Anterior cingulate cortex (tissue), 58 donors: ENCODE measurements at places on chromosomes 12 and 14.

DNA sequence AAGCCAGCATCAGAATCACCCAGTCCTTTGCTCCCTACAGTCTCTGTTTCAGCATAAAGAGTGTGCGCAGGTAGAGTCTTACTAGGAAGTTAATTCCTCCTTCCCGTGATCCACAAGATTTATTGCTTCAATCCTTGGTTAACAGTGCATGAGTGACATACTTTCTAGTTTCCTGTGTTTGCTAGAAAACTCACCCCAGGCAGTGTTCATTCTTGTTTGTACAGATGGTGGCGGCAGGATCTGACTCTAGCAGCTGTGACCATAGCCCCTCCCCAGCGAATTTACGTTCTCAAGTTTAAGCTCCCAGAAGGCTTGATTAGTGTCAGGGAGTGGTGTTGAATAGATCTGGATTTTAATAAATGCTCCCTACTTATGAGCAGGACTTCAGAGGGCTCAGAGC is 75.9 kb upstream of the ANO2 start:
- no peak for DNase-seq

DNA sequence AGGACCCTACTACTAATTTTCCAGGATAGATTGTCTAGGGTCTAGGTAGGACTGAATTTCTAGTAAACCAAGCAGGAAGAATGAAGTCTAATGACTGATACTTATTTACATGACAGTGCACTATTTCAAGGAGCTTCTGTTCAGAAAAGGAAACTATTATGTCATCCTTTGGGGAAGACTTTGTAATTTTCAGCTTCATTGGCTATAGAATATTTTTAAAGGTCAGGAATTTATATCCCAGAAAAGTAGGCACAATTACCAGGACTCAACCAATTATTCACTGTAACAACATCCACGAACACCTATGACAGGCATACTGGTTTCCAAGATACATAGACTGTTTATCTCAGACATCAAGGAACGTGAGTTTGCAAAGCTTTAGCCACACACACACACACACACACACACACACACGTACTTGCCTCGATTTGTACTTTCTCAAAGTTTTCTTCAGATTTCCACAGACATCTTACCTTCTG is 23.2 kb downstream of the OR6S1 start:
- no peak for DNase-seq

GRCh38 chr12:108099073-108099472 is 30.0 kb upstream of the WSCD2 start:
- DNase-seq: no peak

DNA sequence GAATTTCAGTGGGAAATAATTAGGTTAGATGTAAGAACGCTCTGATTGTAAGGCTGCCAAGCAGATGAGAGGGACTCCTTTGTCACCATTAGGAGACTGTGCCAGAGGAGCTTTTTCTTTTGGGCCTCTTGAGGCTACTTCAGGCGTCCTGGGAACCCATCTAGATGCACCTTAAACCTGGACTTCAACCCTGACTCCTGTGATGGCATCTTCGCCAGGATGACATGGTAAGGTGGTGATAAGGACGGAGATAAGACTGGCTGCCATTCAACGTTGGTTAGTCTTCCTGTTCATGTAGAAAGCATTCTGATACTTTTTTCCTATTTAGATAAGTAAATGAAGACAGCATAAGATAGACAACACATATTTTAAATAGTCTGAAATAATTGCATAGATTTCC is 36.3 kb downstream of the STK38L start:
- DNase-seq: no peak

GRCh38 chr12:128795530-128796361 is 28.0 kb downstream of the SLC15A4 start:
- DNase-seq: no peak

GRCh38 chr14:21556378-21557083 is 23.3 kb downstream of the OR10G3 start:
- DNase-seq: no peak

- no peak for DNase-seq
These were observed 94.0 kb downstream of the TMX1 start for GRCh38 chr14:51333901-51334521.

DNA sequence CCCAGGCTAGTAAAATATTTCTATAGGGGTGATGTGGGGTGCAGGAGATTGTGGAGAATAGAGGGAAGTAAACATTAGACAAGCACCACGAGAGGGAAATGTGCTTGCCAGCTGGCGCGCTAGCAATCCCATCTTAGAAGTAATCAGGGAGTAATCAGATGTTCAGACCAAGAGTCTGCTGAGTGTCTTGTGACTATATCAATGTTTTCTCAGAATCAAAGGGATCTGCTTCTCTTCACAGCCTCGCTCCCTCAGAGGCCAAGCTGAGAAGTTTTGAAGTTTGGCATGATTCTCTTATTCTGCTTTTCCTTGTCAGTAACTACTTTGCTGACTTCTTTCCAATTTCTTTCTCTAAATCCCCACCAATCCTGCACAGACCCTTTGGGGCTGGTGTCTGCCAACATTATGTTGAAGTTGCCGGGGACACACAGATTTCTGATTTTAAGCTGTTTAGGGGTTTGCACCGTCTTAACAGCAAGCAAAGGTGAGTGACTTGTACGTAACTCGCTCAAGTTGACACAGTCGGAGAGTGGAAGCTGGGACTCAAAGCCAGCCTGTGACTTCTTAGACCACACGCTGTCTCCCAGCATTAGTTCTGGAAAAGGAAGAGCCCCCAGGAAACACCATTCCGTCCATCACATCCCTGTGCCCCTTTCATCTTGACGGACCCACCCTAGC is 22.0 kb upstream of the TSPAN9 start:
- DNase-seq: no peak

- DNase-seq: no peak
These were observed 265.6 kb upstream of the SFSWAP start for GRCh38 chr12:131445184-131445774.

- DNase-seq: no peak
These were observed 15.1 kb upstream of the GRIP1 start for GRCh38 chr12:66693901-66694513.

GRCh38 chr12:65278576-65279368 is at the start of gene MSRB3:
TSS of gene MSRB3 (plus strand) at chr12:65278683. CDS start at chr12:65308580, 29,897 bp downstream.
- DNase-seq: peak; percentile 76

DNA sequence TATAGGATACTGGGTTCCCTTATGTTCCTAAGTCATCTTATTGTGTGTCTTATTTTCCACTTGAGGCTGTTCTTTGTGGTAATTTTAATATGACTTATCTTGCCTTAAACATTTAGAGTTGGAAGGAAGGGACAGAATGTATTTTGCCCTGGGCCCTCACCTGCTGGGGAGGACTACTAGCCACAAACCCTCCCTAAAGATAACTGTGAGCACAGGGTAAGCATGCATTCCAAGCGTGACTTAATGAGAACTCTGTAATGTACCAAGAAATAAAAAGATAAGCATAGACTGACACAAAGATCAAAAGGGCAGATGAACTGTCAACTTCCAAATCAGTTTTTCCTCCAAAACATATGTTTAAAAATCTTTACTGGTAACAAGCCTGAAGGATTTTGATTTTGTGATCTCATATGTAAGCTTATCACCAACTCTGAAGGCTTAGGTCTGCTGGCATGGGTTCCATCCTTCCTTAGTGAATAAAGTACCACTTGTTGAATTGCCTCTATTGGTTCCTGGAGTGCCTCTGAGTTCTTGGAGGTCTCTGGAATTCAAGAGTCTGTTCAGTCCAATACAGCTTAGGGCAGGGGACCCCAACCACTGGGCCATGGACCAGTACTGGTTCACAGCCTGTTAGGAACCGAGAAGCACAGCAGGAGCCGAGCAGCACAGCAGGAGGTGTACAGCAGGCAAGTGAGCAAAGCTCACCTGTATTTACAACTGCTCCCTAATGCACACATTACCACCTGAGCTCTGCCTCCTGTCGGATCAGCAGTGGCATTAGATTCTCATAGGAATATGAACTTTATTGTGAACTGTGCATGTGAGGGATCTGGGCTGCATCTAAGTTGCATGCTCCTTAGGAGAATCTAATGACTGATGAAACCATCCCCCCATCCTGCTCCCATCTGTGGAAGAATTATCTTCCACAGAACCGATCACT is 29.8 kb upstream of the NFYB start:
- no peak for DNase-seq

DNA sequence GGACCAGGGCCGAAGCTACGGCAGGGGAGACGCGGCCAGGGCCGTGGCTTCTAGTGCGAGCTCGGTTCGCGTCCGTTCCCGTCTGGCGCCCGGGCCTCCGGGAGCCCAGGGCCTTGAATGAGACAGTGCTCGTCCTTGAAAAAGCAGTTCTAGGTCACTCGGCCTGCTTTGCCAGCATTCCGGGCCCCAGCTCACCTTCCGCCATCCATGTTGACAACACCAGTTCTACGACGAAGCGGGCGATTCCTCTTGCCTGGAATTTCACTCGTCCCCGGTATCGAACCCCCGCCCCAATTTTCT is 4.5 kb downstream of the OR10AD1 start:
- DNase-seq: no peak
